Ureter (tissue), 1 donor: ENCODE measurements at places on chromosomes 16 and 17. TPM values are rescaled to one million over a fixed set of nuclear protein-coding genes. Genes with fewer than 3 reads are reported as not detected.

The ST6GALNAC2 gene
- total RNA-seq, result 28.7 TPM

- no peak for DNase-seq
These were observed 10.0 kb upstream of the COPRS start for GRCh38 chr17:31869031-31869430.

GRCh38 chr16:88697831-88698615 is 8.2 kb downstream of the RNF166 start:
- DNase-seq, result no peak

- no peak for DNase-seq
These were observed 42.5 kb upstream of the BCO1 start for GRCh38 chr16:81195885-81196534.

DNA sequence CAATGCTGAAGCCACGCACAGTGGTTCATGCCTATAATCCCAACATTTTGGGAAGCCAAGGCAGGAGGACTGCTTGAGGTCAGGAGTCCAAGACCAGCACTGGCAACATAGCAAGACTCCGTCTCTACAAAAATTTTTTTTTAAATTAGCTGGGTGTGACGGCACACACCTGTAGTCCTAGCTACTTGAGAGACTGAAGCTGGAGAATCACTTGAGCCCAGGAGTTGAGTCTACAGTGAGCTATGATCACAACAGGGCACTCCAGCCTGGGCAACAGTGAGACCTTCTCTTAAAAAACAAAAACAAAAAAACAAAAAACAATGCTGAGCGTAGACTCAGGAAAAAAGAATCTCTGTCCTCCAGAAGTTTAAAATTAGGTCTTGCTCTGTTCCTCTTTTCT is 6.1 kb downstream of the GNA13 start:
- DNase-seq, result no peak

DNA sequence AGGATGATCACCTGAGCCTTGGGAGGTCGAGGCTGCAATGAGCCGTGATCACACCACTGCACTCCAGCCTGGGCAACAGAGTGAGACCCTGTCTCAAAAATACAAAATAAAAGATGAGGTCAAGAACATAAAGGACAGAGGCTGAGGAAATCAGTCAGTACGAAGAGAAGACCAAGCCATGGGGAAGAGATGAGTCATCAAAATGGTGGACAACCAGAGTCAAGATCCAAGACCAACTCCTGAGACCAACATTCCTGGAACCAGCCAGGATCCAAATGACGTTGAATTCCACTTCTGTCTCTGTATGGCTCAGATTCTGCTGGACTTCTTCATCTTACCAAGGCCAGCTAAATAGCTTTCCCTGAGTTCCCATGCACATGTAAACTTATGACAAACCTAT is 44.8 kb upstream of the NOG start:
- DNase-seq, result no peak

- no peak for DNase-seq
These were observed 13.7 kb upstream of the CDIPT start for GRCh38 chr16:29876594-29877249.

The NPIPB9 gene
- 5.8 TPM for total RNA-seq

- DNase-seq, result no peak
These were observed 15.9 kb downstream of the ZC3H7A start for GRCh38 chr16:11780991-11781680.

- DNase-seq, result peak; percentile 84
These were observed 112.0 kb upstream of the SMURF2 start for GRCh38 chr17:64773836-64774761.

- DNase-seq, result no peak
These were observed 135.5 kb upstream of the WSB1 start for GRCh38 chr17:27158382-27158781.

DNA sequence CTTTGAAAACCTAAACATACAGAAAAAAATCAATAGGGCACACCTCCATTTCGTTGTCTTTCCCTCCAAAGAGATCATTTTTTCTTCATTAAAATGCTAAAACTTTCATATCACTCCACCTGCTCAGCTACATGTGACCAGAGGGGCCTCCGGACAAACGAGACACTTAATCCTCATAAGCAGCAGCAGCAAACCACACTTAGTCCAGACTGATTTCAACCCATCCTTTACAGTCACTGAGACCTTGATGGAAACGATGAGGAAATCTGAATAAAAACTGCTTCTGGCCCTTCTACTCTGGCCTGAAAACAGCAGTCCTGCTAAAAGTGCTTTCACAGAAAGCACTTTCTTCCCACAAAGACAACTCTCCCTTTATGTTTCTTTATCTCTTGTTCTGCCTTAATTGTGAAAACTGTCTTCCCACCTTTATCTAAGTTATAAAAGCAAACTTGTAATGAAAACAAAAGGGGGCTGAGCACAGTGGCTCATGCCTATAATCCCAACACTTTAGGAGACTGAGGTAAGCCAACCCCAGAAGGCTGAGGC is 4.6 kb downstream of the ANKRD11 start:
- DNase-seq, result no peak

GRCh38 chr16:57878586-57878985 is 76.3 kb upstream of the KIFC3 start:
- no peak for DNase-seq

The RND2 gene
- total RNA-seq, result 3.0 TPM

The KCNAB3 gene
- 7.9 TPM for total RNA-seq

- DNase-seq, result no peak
These were observed 334.5 kb downstream of the SEC14L1 start for GRCh38 chr17:77475016-77475976.
